ENCODE measurements at places on chromosomes 4 and X.

GRCh38 chr4:128776794-128777216 lies 32.7 kb upstream of the JADE1 start:
- no peak for DNase-seq

- no peak for DNase-seq
Observed at GRCh38 chr4:74501579-74501978, 56.6 kb downstream of the AREG start.

DNA sequence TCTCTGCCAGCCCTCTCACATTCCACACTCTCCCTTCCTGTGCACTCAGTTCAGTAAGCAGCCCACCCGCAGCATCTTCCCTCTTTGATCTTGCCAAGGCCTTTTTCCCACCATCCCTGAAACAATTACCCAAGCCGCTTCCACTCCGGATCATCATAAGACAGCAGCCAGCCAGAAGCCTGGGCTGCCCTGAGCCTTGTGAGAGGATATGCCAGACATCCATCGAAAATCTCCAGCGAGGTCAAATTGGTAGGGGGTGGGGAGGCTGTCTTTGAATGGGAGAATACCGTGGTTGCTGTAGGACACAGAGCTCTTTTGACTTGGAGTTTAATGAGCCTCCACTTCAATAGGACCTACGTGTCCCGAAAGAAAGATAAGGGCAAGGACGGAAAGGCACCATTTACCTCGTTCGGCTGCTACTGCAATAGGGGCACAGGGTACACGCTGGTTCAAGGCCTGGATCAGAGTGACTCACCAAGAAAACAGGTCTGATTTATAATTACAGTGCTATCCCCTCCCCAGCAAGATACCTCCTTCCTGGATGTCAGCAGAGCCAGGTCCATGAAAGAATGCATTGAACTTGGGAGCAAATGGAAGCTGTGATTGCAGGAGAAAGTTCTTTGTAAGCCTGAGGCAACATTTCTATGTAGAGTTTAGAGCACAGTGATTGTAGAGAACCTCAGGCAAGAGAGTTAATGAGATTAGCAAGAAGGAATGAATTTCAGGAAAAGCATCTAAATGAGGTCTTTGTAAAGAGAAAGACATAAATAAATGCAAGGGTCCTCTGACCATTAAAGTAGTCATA lies 39.5 kb downstream of the AMOT start:
- no peak for DNase-seq

GRCh38 chr4:3220476-3221183 lies 28.3 kb upstream of the MSANTD1 start:
- DNase-seq: no peak

DNA sequence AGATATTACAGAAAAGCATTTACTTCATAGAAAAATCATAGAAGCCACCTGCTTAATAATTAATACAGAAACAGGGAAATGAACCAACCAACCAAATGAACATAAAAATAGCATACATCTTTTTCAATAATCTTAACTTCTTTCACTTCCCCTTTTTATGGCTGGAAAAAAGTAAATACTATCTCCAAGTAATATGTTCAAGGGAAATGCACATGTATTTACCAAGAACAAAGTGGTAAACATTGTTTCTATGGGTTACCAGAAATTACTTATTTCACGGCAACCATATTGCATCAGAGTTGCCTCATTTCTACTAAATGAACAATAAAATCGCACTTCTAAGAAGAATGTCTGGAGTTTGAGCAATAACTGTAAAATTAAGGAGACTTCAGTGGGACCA lies 321.3 kb downstream of the TMA16 start:
- DNase-seq: no peak

Data from stimulated activated effector memory CD8-positive, alpha-beta T cell treated with anti-CD3 and anti-CD28 coated beads, Interleukin-12 subunit alpha, Interleukin-12 subunit beta, amount 100 ng/mL, for 72 hours (primary cell).